Neural crest cell (in vitro differentiated cells): ENCODE measurements at places on chromosomes 2 and 18. TPM values are rescaled to one million over a fixed set of nuclear protein-coding genes. Genes with fewer than 3 reads are reported as not detected.

DNA sequence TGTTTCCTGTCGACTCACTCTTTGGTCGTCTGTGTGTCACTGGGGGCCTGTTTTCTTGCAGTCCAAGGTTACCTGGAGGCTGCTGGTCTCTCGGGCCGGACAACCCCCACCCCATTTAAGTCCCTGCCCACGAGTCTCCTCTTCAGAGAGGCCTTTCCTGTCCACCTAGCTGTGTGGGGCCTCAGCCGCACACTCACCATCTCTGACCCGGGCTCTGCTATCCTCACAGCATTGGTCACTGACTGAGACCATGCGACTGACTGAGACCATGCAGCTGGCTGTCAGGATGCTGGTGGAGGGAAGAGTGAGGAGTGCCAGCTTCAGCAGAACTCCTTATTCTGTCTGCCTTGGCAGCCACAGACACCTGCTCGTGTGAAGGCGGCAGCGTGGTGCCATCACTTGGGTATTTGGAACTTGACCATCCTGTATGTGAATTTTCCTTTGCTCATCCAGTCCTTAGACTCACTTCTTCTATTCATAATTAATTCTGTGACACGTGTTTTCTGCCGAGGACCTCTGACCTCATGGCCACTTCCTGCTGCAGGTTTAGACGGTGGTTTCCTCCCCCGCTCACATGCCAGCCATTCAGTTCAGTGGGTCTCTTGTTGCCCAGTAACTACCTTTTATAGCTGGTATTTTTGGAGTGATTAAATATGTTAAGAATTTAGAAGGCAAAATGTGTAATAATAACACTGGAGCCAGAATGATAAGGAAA lies 47.5 kb upstream of the ASB1 start:
- no peak for DNase-seq

TIMM21 gene
- total RNA-seq = 42.4 and 43.8 TPM in 2 replicates

GRCh38 chr2:167944825-167945659 lies 302.4 kb downstream of the STK39 start:
- DNase-seq = no peak

GRCh38 chr2:165120740-165121467 lies 82.9 kb downstream of the SCN3A start:
- DNase-seq = no peak

DNA sequence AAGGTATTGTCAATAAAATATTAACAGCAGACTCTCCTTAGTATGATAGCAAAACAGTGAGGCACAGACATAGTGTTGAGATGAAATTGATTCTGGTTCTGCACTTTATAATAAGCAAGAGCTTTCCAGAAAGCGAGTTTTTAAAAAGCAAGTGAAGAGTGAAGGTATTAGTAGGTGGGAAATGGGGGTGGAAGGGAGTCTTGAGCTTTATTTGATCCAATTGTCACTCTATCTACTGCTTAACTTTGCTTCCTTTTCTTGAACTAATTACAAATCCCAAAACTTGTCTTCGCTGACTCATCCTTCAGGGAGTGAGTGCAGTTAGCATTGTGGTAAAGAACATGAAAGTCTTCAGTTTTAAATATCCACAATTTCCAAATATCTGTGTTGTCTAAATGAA lies 120.6 kb upstream of the BOD1L2 start:
- no peak for DNase-seq

DNA sequence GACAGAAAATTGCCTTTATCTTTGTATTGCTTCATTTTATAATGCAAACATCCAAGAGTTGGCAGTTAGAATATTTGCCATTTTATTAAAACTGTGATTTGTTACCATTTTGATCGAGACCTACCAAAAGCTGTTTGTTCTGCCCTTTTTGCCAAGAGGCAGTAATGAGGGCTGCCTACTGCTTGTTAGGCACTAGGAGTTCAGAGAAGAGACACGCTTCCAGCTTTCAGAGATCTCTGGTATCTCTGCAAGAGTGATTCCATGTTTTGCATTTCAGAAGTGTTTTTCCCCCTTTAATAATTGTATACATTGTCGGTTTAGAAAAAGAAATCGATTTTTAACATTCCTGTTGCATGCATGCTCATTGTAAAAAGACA lies 628 bp downstream of the MRPL30 start:
- no peak for DNase-seq

DNA sequence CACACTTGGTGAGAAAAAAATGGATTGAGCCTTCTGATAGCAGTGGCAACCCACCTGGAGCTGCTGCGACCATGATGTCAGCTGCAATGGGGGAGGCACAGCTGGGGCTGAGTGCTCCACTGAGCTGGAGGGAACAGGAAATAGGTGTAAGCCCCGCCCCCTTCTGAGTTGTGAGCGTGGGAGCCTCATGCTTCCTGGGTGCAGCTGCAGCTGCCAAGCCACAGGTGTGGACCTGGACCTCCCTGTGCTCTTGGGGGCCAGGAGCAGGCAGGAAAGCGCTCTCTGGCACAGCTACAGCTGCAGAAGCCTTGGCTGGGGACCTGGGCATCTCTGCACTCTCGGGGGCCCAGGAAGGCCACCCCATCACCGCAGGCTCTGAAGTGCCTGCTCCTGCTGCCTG lies 970.6 kb downstream of the DCDC2C start:
- no peak for DNase-seq

DNA sequence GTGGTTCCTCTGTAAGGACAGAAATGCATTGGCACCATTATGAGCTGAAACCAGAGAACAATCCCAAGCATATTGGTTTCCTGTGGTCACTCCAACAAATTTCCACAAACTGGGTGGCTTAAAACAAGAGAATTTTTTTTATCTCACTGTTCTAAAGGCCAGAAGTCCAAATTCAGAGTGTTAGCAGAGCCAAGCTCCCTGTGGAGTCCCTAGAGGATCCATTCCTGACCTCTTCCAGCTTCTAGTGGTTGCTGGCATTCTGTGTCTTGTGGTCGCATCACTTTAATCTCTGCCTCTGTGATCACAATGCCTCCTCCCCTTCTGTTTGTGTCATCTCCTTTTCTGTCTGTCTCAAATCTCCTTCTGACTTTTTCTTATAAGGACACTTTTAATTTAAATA lies 380.3 kb downstream of the NYAP2 start:
- no peak for DNase-seq

IL36G gene
- total RNA-seq = not detected in 2 replicates

GRCh38 chr2:25618676-25619075 lies 54.7 kb downstream of the DTNB start:
- no peak for DNase-seq

DNA sequence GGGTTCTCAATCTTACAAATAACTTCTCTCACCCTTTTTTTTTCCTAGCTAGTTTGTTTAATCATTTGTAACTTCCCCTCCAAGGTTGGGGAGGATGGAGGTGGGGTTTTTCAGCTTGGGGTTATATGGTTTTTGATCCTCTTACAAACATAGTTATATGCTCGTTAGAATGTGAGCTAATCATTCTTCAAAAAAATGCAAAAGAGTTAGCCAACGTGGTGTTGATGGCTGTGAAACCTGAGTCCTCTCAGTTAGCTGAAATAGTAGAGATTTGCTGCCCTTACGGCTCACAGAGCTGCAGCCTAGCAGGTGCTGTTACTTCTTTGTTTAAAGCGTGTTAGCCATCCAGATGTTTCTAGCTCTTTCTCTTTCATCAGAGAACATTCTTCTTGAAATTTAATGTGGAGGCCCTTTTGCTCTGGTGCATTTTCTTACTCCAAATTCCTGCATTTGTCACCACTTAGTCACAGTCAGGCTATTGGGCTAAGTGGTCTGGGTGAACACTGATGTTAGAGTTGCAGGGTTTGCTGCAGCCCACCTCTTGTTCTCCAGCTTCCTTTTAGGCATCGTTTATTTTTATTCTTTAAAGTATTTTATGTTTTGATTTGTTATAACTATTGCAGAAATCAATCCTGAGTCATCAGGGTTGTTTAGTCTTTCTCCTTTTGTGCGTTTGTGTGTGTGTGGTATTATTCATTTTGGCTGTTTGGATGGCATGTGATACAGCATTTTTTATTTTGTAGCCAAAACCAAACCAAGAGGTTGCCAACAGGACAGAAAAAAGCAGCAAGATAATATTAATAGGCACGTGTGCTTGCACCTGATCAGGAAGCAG lies 41.1 kb downstream of the LIMS1 start:
- DNase-seq = no peak

DNA sequence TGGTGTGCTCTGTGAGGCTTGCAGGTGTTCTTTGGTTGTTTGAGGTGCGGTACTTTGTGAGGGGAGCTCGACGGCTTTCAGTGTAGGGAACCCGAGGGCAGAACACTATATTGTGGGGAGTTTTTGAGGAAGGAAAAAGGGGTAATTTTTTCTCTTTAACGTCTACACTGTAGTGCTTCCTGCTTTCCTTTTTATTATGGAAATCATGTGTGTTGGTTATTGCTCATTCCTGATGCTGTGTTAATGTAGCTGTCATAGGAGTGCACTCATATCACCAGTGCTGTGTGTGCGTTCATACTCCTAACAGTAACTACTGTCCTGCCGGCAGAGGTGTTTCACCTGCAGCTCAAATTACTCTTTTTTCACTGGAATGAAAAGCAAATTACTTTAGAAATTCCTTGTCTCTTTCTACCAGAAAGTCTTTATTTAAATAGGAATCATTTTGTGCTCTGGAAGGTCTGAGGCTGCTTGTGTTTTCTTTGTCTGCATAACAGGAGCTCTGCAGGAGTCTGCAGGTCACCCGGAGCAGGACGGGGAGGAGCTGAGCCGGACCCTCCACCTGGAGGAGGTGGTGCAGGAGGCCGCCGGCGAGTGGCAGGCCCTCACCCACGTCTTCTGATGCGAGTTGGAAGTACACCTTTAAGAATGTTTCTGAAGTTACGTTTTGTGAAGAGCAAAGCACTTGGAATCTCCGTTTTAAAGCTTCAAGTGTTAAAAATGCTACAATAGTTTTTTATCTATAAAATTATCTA lies 145.5 kb downstream of the ZNF236 start:
- no peak for DNase-seq

DNA sequence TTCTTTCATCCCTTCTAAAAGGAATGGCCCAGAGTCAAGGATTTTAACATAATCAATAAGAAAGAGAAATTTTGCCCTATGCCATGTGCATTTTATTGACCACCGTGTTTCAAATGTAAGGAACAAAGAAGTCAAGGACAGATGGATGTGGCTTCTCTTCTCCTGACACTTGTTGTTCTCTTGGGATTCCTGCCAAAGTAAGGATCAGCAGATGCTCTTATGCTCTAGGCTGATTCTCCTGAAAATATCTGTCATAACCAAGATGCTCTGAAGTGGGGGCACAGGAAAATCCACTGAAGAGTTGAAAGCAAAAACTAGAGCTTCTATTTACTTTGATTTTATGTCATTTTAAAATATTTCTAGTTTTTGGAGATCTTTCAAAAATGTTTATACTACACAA lies 72.9 kb upstream of the SYT4 start:
- no peak for DNase-seq

CDKL4 gene
- total RNA-seq = 0.75 and 0.93 TPM in 2 replicates

DNA sequence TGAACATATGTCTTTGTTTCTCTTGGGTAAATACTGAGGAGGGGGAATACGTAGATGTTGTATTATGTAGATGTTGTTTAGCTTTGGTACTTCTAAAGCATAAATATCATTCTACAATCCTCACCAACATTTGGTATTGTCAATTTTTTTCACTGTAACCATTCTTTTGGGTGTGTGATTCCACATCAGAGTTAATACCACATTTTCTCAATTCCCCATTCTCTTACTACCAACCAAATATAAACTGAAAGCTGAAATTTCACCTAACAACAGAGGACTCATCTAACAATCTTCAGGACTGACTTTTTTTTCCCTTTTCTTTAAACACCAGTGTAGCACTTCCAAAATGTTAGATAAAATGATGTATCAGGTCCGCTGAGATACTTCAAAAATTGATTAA lies 120.7 kb upstream of the RIOK3 start:
- DNase-seq = no peak

DNA sequence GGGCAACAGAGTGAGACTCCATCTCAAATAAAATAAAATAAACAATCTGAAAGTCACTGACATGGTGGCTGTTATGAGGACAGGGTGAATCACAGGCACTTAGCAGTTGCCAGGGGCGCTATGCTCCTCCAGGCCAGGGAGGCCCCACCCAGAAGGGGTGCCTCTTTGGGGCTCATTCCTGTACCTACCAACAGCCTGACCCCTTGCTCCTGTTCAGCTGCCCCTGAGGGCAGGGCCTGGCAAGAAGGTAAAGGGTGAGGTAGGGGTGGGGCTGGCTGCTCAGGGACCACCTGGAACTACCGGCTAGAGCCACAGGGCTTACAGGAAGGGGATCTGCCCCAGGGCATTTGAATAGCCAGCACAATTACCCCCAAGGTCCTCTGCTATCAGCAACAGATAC lies 60.3 kb downstream of the INPP5D start:
- no peak for DNase-seq

- DNase-seq = no peak
These were observed 330.3 kb upstream of the KCNJ3 start for GRCh38 chr2:154368153-154368552.

CCDC102B gene
- total RNA-seq = 6.5 and 7.5 TPM in 2 replicates

GRCh38 chr2:41024816-41025215 lies 572.9 kb upstream of the SLC8A1 start:
- DNase-seq = no peak

EPB41L3 gene
- total RNA-seq = 12.4 and 13.1 TPM in 2 replicates

DNA sequence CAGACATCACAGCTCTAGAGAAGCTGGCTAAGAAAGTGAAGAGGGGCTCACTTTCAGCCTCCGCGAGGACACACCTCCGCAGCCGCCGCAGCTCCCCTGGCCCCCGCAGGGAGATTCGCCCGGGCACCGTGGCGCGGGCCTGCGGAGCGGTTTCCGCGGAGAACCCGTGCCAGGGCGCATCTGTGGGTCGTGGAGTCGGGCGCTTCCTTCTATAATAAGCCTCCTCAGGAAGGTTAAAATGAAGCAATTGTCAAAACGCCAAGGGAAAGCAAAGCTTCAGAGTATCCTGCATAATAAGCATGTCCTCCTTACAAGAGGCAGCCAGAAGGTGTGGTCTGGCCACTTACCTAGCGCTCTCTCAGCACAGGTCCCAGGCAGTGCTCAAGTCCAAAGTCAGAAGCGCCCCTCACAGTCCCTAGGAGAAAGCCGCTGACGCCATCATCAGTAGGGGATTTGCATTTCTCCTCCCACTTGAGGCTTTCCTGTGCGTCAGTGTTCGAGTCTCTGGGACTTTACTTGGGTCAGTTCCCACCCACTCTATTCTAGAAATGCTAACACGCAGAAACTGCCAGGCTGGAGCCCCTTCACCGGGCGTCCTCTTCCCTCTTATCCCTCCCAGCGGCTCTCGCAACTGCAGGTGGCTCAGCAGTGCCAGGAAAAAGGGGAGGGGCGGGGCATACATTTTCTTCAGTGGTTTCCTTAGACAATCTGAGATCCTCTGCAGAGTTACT lies at the start of gene STAT4:
Gene STAT4 (minus strand): TSS at position 395 of the 731 bp plus-strand sequence. CDS start 2,791 bp downstream, outside the sequence.
- no peak for DNase-seq

- no peak for DNase-seq
These were observed 228.0 kb upstream of the SALL3 start for GRCh38 chr18:78751664-78752063.

DNA sequence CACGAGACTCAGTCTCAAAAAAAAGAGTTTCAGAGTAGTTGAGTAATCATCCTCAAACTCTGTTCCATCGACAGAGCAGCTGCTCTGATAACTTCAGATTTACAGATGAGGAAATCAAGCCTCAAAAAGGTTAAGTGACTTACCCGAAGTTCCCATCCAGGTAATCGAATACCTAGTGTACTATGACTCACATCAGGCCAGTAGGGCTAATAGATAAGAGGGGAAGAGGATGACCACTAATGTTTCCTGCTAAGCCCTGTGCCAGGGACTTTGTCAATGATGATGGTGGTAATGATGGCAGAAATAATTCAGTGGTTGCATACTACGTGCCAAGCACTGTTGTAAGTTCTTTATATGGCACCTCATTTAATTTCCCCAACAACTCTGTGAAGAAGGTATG lies 80.9 kb downstream of the PLB1 start:
- no peak for DNase-seq

GRCh38 chr18:777021-777420 lies 35.0 kb downstream of the YES1 start:
- no peak for DNase-seq

SKOR2 gene
- total RNA-seq = 0.96 and 1.4 TPM in 2 replicates
